ENCODE measurements at places on chromosomes 16 and 17. TPM values are rescaled to one million over a fixed set of nuclear protein-coding genes. Genes with fewer than 3 reads are reported as not detected.

The NF1 gene
- total RNA-seq, result 13.7 TPM

The CNTD1 gene
- not detected for total RNA-seq

The MED31 gene
- 14.1 TPM for total RNA-seq

The CLCN7 gene
- 35.7 TPM for total RNA-seq

The HBQ1 gene
- 1.2 TPM for total RNA-seq

The TPSG1 gene
- not detected for total RNA-seq

The MSLN gene
- under 0.01 TPM for total RNA-seq

The EVPLL gene
- not detected for total RNA-seq

The PRPSAP2 gene
- 30.9 TPM for total RNA-seq

The KCNG4 gene
- total RNA-seq, result not detected
